ENCODE measurements at places on chromosomes 7 and 10.

DNA sequence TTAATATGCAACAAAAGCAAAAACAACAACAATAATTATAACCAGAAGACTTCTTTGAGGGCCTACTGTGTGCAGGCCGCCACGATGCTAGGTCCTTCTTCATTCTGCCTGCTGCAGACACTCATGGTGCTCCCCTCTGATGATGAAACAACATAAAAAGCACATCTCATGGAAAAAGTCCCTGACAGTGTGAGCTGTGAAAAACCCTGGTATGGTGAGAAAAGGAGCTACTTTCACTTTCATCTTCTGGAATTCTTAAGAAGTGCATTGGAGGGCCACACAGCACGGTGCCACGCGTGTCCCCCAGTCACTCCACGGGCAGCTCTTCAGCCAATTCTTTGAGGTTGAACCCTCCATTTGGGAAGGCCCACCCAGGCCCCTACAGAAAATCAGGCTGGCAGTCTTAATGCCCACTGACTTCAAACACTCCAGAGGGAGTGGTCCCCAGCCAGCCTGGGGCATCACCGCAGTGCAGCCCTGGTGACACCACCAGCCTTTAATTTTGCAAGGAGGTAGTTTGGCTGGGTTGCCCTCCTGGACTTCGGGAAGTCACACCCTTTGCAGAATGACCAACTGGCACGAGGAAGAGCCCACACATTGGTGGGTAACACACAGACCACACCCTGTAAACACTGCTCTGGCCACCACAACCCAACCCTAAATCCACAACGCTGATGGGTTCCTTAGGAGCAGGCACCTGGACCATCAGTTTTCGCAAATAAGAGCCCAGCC is 7.7 kb downstream of the KCNMA1 start:
- DNase-seq, result no peak

- no peak for DNase-seq
Observed at GRCh38 chr7:1100834-1101562, 13.1 kb downstream of the GPER1 start.

- DNase-seq, result no peak
Observed at GRCh38 chr7:158019726-158020705, 567.6 kb downstream of the PTPRN2 start.

- no peak for DNase-seq
Observed at GRCh38 chr10:119398996-119399395, 143.5 kb downstream of the RGS10 start.

DNA sequence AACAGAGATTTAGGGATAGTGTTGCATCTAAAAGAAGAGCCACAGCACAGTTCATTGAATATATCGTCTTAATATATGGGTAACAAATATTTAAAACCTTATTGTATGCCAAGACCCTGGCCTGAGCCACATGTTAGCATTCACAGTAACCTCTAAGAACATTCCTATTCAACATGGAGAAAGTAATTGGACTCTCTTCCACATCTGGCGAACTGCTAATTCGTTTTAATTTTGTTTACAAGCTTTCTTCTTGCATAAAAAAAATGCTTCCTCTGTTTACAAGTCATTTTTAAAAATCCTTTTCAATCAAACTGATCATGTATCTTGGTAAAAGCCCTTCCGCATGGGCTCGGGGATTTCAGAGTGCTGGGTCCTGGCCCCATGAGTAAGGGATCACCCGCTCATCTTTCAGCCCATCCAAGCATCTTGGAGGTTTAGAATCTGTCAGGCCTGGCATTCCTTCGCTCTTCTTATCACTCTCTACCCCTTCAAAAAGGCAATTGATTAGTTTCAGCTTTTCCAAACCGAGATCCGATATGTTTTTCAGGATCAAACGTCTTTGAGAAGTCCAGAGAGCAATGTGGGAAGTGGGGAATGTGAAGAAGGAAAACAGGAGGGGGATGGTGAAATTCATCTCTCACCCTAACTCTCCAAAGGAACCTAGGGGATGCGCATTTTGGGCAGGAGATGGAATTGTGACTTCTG is 7.3 kb downstream of the TWIST1 start:
- DNase-seq, result no peak

DNA sequence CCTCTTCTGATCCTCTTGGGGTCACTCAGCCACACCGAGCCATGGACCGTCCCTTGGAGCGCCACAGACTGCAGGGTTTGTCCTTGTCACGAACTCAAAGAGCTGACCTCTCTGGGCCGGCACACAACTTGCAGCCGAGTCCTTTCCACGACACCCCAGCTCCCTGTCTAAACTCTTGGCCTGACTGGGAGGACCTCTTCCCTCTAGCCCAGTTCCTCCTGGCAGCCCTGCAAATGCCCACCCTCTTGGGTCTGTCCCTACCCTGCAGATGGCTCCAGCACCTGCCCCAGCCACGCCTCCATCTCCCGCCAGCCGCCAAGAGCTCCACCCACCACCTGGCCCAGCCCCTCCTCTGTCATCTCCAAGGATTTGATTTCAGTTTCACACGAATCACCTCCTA is 339.2 kb downstream of the DNAJB6 start:
- no peak for DNase-seq

DNA sequence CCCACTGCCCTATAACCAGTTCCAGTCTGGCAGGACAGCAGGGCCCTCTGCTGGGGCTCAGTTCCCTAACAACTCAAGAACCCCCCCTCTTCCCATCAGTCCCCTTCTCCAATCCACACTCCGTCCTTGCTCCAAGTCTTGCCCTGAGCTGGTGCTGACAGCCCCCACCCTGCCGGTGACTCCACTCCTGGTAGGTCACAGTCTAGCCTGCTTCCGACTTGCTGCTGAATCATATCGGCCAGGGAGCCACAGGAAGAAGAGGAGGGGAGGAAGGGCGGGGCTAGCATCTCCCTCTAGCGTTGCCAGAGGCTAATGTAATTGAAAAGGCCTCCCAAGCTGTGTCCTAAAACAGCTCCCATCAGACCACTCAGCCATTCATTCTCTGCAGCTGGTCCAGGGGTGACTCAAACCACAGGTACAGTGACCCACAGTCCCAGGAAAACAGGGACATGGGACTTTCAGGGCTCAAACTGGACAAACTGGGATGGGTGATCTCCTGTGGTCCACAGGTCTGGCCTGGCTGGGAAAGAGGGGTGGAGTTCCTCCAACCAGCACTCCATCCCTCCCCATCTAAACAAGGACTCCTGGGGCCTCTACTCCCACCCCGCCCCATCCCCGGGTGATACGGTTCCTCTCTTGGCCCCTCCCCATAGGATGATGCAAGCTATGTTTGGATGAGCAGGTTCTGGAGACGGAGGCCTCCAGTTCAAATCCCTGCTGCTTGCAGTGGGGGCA is 158.8 kb downstream of the SH3PXD2A start:
- no peak for DNase-seq

DNA sequence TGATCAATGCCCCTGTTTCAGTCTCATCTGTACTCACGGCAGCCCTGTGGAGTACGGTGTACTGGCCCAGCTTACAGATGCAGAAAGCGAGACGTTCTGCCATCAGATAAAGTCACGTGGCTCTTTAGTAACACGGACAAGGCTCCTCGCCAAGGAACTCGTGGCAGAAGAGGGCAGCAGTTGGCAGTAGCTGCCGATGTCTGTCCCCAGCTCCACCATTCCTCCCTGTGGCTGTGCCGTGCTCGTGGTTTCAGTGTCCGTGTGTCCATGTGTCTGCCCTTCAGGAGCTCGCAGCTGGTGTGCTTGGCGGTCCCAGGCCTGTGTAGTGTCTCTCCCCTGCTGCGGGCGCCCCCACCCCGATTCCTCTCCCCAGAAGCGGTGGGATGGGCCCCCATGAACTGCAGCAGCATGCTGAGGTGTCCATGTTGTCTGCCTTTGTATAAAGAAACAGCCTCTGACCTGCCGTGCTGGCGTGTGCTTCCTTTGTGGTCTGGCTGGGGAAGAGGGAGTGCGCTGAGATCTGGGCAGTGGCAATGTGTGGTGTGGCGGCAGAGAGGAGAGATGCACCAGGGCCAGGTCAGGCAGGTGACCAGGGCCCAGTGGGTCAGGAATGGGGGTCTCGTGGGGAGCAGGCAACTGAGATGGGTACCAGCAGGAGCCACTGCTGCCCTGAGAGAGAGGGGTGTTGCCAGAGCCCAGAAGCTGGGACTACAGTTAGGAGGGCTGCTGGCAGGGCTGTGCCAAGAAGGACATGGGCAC is 9.8 kb downstream of the RHBDD2 start:
- no peak for DNase-seq

DNA sequence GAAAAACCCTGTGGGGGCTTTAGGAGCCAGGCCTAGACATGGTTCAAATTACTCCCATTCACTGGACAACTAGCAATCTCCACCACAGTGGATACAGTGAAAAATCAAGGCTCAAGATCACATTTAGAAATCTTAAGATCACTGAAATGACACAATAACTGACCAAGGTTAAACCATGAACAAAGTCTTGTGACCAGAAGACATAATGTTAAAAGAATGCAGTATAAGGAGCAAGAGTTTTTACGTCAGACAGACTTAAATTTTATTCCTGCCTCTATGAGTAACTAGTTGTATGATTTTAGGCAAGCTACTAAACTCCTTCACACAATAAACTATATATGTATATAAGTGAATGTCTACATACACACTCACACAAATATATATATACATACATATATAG is 68.5 kb downstream of the MICU1 start:
- DNase-seq, result no peak

GRCh38 chr7:100516135-100516812 is 22.7 kb upstream of the AGFG2 start:
- no peak for DNase-seq

DNA sequence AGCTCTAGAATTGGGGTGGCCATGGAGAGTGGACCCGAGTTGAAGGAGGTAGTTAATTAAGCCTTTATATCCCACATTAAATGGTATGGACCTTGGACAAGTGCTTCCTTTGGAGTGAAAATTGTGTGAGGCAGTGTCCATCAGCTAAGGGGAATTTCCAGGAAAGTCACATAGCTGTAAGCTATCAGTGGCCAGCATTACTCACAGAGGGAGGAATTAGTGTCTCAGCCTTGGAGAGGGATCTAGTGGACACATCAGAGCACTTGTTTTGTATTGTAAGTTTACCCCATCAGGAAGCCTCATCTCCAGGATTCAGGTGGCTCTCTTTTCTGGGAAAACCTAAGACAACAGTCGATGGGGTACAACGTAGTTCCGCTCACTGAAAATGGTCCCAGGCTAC is 416.7 kb downstream of the TFEC start:
- DNase-seq, result no peak

GRCh38 chr10:132022241-132022640 is 40.5 kb upstream of the BNIP3 start:
- DNase-seq, result no peak

- DNase-seq, result no peak
Observed at GRCh38 chr7:3393862-3394261, 92.8 kb downstream of the SDK1 start.

- DNase-seq, result no peak
Observed at GRCh38 chr10:116785282-116785681, 42.9 kb upstream of the HSPA12A start.
